MCF 10A (cell line): ENCODE measurements at places on chromosomes 2 and 18.

DNA sequence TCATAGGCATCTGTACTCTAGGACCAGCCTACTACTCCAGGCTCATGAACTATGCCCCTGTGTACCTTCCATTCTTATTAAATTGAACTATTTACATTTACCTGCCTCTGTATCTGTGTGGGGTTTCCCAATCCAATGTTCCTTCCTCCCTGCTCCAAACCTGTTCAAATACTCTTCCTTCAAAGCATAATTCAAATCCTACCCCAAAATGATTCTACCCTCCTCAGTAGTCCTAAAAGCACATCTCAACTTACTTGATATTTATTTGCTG, 3.8 kb downstream of the MEMO1 start:
- no peak for DNase-seq

DNA sequence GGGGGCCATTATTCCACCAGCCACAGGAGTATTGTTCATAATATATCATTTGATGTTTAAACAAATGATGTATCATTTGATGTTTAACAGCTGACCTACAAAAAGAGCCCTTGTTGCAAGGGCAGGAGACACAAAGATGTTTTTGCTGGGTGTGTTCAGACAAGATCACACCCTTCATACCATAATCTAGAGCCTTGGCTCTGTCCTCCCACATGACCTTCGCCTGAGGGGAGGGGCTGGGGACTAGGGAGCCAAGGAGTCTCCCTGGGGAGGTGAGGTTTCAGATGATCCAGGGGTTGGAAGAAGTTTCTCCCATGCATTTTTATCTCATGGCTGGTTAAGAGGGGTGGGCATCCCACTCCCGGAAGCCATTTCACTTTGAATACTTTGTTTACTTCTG, 33.5 kb downstream of the CDC42EP3 start:
- DNase-seq, result no peak

GRCh38 chr2:26726228-26726627, 33.7 kb downstream of the KCNK3 start:
- DNase-seq, result no peak

DNA sequence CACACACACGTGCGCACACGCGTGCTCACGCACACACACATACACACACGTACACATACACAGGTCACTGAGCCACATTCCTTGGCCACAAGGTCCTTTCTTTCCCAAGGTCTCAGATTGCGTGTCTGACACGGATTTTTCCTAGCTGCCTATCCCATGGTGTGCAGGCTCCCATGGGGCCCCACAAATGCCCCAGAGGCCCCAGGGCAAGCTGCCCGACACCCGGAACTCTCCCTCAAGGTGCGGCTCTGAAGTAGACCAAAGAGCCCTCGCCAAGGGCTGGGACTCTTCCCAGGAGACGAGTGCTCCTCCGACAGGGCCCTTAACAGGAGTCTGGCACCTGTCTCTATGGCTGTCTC, 46.7 kb downstream of the SDC1 start:
- DNase-seq, result no peak

- DNase-seq, result no peak
Observed at GRCh38 chr2:119544939-119545475, 758 bp downstream of the CFAP221 start.

GRCh38 chr18:63336366-63337099, 17.0 kb upstream of the BCL2 start:
- peak; percentile 75 for DNase-seq

GRCh38 chr2:21392649-21393048, 268.9 kb downstream of the TDRD15 start:
- no peak for DNase-seq

DNA sequence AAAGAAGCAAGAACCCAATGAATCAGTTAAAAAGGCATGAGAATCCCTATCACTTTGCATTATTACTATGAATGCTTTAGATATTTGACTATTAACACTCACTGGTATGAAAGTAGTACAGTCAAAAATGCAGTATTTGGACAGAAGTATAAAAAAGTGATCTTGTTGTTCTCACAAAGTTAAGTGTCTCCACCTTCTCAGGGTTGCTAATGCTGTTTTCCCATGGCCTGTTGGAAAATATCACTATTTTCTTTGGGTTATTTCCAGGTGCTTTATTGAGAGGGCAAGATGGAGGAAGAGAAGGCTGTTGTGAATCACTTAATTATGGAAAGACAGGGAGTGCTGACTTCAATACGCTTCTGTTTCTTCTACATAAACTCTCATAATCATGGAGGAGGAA, 13.6 kb upstream of the CREB1 start:
- peak; percentile 33 for DNase-seq

DNA sequence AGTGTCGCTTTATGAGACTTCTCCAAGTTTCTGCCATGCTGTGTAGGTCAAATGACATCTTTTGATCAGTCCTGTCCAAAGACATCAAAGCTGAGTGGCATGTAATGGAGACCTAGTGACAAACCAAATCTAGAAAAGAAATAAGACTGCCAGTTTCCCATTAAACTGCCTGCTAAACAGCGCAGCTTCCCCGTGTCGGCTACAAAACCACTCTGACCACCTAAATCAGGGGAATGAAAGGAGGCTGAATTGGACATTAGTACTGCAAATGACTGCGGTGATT, 57.7 kb downstream of the TSHZ1 start:
- no peak for DNase-seq

DNA sequence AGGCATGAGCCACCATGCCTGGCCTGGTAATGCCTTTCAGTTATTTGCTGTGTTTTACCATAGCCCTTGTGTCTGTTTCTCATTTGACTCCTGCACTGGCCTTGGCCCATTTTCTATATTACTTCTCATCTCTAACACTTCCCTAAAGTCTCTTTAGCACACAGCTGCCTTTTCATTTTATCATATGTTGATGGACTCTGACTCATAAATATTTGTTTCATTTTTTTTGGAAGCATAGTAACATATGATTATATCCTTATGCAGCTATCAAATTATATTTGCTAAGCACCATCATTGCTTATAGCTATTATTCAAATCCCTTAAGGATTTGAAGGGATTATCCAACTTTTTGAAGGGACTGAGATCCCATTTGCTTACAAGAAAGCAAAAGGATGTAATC, 320.3 kb downstream of the GPD2 start:
- DNase-seq, result no peak

GRCh38 chr18:50282521-50283335, 1.4 kb upstream of the MBD1 start:
- DNase-seq, result no peak

DNA sequence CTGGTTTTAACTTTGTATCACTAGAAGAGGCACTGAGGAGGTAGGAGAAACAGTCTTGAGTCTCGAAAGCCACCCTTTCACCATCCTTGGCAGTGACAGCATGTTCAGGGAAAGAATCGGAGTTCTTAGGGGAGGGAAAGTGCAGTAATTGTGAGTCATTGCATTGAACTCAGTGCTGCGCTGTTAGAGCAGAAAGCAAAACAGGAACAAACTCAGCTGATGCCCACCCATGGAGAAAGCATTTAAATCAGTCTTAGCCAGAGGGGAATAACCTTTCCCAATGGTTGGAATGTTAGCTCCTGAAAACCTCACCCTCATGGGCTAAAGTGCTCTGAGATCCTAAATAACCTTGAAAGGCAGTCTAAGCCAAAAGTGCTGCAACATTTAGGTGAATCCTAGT, 845.6 kb upstream of the CNTNAP5 start:
- DNase-seq, result peak; percentile 49

DNA sequence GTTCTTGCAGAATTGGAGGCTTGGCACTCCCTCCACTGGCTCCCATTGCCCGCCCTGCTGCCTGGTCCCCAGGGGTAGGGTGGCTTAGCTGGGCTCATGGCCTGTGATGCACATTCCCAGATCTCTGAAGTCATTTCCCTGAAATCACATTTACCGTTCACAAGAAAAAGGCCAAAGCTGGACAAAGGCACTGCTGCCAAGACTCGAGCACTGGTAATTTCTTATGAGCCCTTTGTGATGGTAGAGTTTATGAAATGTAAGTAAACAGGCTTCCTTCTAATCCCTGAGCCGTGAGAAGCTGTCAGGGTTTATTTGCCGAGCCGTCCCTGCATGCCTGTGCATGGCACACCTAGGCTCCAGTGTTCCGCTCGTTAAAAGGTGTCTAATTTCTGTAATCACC, 247.2 kb upstream of the EPAS1 start:
- no peak for DNase-seq

- DNase-seq, result no peak
Observed at GRCh38 chr18:55153346-55153745, 194.1 kb upstream of the CCDC68 start.

DNA sequence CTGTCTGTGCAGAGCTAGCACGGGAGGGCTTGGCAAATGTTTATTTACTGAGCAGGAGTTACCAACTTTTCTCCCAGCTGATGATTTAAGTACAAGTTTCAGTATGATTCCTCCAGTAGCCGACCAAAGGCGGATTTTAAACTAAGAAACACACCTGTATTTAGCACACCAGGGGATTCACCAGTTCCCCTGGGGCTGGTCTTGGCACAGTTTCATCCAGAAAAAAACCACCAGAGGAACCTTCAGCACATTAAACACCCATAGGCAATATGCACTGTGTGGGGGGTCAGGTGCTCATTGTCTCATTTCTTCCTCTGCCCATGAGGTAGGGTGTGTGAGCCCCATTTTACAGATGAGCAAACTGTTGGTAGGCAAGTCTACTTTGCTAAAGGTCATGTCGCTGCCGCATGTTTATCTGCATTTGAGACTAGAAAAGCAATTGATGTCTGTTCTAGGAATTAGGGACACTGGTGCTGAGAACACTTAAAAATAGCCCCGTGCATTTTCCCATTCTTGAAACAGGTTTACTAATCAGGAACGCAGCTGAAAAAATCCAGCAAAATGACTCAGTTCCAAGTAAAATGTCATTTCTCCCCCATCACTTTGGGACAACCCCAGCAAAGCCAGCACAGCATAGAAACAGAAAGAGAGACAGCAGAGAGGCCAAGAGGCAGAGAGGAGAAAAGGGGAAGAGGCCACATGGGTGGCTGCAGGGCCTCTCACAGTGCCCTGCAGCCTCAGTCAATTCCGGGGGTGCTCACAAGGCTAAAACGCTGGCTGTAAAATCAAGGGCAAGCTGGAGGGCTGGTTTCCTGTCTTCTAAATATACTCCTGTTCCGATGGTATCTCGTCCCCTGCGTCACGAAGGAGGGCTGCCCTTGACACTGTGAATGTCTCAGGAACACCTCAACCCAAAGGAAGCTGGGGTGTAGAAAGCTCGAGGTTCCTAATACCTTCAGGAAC, 166.8 kb upstream of the ID2 start:
- DNase-seq, result no peak

GRCh38 chr18:50578030-50578429, 18.1 kb downstream of the MAPK4 start:
- DNase-seq, result no peak

DNA sequence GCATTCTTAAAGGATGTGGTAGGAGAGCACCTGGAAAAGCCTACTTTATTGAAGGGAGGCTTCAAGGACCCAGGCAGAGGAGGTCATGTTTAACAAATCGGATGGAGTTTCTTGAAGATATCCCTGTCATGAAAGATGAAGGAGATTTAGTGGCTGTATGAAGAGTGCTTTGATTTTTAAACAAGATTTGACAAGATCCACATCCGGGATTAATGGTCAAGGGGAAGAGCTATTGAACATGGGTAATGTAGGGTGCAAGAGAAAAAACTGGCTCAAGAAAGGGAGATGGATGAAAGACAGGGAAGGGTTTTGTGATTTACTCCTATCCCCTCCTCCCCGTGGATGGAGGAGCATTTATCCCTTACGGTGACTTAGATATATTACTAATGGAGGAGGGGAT, 113.1 kb upstream of the OSR1 start:
- DNase-seq, result no peak

- no peak for DNase-seq
Observed at GRCh38 chr2:158189526-158189925, 87.8 kb downstream of the UPP2 start.

DNA sequence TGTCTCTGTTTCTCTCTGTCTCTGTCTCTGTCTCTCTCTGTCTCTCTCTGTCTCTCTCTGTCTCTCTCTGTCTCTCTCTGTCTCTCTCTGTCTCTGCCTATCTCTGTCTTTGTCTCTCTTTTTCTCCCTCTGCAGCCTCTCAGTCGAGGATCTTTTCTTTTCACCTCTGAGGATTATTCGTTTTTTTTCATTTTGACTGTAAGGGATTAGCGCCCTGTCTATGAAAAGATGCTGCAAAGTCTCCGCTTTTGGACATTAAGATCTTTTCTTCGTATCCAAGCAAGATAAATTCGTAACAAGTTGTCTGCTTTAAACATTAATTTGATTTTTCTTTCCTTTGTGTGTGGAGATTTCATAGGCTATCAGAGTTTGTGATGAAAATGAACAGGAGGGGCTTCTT, 191.2 kb upstream of the TPO start:
- DNase-seq, result no peak

- no peak for DNase-seq
Observed at GRCh38 chr2:183243758-183244157, 119.5 kb downstream of the NUP35 start.

GRCh38 chr2:65434592-65435241, 2.3 kb upstream of the SPRED2 start:
- DNase-seq, result no peak

DNA sequence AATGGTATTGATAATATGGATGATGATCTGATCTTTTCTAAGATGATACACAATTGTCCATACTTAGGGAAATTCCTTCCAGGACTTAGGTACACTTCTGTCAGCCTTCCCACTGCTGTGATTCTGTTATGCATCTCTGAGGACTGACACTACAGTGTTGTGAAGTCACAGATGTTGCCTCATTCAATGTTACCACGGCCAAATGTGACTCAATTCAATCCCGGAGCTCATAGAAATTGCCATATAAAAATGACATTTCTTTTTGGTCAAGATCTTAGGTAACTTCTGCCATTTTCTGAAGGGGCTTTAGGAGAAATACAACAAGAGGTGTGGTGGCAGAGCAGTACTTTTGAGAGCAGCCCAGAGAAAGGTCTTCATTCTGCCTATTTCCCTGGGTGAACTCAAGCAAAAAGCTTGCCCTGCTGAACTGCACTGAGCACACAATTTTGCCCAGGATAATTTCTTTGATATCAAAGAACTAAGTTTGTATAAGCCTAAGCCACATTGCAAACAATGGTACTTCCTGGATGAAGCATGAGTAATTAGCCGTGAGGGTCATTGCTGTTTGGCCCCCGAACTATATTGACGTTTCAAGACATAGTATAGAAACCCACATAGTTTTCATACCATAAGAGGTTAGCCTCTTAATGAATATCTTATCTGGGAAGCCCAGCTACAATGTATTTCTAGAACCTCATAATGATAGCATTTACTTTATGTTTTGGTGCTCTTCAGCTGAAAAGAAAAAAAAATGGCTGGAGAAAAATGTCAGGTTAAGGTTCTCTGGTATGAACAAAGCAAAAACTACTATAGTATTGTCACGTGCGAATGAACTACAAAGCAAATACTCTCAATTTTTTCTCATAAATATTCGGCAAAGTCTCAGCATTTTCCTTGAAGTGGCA, 437.4 kb downstream of the MEIS1 start:
- DNase-seq, result peak; percentile 34

- DNase-seq, result no peak
Observed at GRCh38 chr18:47420130-47420529, 168.7 kb upstream of the SKOR2 start.

GRCh38 chr2:113181258-113182051, 7.7 kb downstream of the PSD4 start:
- no peak for DNase-seq

- peak; percentile 70 for DNase-seq
Observed at GRCh38 chr2:3604991-3605961, 10.4 kb downstream of the COLEC11 start.

- DNase-seq, result peak; percentile 32
Observed at GRCh38 chr18:65768120-65768778, 17.4 kb downstream of the CDH7 start.

GRCh38 chr18:54710074-54710899, 118.0 kb upstream of the RAB27B start:
- DNase-seq, result no peak

GRCh38 chr2:64760128-64760527, 106.4 kb upstream of the SERTAD2 start:
- no peak for DNase-seq
